Central memory CD4-positive, alpha-beta T cell (primary cell): ENCODE measurements at places on chromosomes 11 and 22.

- peak; percentile 8 for DNase-seq
Measured at GRCh38 chr11:36452236-36452940, 57.7 kb downstream of the TRAF6 start.

DNA sequence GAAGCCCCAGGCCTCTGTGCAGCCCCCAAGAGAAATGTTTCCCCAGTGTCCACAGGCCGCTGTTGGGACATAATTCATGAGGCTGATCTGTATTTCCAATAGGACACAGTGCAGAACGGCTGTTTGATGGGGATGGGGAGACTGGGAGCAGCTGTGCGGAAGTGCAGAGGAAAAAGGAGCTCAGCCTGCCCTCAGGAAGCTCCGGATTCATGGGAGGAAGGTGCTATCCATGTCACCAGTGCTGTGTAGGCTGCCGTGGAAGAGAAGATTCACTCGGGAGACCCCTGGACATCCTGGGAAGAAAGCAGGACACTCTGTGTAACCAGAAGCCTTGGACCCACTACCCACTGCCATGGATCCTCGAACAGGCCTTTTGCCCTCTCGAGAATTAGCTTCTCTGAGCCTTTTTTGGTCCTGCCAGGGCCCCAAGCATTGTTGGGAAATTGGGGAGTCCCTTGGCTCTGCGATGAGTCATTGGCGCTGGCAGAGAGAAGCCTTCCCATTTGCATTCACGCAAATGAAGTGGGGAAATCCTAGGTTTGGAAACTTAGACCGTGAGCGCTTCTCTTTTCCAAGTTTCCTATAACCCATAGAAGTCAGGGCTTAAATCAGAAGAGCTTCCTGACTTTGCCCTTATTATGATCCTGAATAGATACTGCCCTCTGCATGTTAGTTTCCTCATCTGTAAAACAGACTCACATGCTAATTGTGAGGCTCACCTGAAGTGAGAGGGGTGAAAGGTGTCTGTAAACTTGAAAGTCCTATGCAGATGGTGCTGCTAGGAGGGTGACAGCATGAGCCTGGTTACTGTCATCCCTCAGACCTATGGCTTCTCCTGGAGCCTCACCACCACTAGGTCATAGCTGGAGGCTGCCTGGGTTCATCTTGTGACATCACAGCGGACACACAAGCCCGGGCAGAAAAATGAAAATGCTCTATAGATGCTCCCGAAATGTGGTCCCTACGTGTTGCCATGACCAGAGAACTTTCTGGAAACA, 229.2 kb upstream of the B3GAT1 start:
- DNase-seq, result no peak

- no peak for DNase-seq
Measured at GRCh38 chr22:38835888-38836301, 7.9 kb downstream of the NPTXR start.

DNA sequence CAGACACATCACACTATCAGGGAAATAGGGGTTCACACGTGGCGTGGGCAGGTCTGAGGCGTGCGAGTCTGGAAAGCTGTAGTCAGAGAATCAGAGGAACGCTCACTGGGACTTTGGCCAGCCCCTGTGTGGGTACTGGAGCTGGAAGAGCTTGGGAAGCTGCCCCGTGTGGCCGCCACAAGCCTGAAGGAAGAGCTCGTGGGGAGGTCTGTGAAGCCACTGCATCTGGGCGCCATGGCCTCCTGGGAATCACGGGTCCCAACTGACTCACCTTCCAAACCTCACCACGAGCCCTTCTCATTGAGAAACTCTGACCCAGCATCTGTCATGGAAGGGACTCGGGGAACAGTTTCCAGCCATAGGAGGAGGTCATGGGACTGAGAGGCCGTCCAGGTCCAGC, 5.9 kb upstream of the MRGPRF start:
- no peak for DNase-seq

- DNase-seq, result no peak
Measured at GRCh38 chr11:95132956-95133355, 43.3 kb downstream of the ENDOD1 start.

DNA sequence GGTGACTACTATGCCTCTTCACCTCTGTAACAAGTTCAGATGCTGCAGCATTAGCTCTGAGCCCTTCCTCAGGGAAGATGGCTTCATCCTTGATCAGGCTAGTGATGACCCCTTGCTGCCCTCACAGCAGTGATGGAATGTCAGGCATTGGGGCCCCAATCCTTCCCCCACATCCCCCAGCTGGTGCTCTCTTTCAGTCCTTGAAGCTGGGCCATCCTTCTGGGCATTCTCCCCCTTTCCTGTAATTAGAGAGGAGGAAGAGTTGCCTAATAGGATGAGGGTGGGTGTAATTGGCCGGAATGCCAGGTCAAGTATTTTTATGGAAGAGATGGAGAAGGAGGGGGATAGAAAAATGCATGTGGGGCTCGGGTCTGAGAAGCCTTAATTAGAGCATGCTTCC, 62.6 kb downstream of the TRAF6 start:
- no peak for DNase-seq

GRCh38 chr11:71373791-71374454, 74.3 kb downstream of the DHCR7 start:
- no peak for DNase-seq

GRCh38 chr11:65204646-65205601, 23.2 kb downstream of the CAPN1 start:
- DNase-seq, result peak; percentile 24

DNA sequence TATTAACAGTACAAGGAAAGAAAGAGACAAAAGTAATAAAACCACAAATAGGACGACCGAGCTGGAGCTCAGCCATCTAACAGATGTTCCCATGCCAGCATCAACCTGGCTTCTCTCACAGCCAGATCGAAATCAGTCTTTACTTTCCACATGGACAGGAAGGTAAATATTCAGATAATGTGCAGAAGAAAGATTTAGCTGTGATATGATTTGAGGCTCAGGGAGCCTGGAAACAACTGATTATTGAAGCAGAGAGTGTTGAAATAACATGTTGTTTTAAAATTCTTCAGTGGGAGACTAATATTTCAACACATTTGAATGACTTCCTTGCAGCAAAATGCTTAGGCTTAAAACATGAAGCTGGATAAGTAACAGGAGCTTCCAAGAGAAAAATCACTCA, 546.8 kb downstream of the ETS1 start:
- DNase-seq, result no peak

DNA sequence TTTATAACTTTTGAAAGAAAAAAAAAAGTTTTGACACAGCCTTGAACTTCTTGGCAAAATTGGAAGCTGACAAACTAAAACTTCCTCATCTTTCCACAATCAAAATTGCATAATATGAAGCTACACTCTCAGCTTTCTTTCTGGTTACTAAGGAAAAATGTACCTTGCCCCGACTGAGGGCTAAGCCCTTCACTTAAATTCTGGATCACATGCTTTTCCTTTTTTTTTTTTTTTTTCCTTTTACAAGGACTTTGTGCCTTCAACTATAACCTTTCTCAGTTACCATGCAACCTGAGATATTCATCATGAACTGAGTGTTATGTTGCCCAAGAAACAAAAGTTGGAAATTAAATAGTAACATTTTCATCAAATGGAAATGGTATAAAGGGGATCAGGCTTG, 188.5 kb upstream of the CARD18 start:
- DNase-seq, result no peak

GRCh38 chr11:69525516-69526452, 44.3 kb downstream of the LINC01488 start:
- DNase-seq, result no peak

GRCh38 chr11:64865286-64866172, 12.9 kb downstream of the EHD1 start:
- DNase-seq, result no peak

- DNase-seq, result no peak
Measured at GRCh38 chr22:45631140-45631840, 40.3 kb upstream of the ATXN10 start.

GRCh38 chr11:1771273-1771672, 7.5 kb upstream of the CTSD start:
- DNase-seq, result no peak

- peak; percentile 32 for DNase-seq
Measured at GRCh38 chr11:833114-833791, 501 bp downstream of the CD151 start.

DNA sequence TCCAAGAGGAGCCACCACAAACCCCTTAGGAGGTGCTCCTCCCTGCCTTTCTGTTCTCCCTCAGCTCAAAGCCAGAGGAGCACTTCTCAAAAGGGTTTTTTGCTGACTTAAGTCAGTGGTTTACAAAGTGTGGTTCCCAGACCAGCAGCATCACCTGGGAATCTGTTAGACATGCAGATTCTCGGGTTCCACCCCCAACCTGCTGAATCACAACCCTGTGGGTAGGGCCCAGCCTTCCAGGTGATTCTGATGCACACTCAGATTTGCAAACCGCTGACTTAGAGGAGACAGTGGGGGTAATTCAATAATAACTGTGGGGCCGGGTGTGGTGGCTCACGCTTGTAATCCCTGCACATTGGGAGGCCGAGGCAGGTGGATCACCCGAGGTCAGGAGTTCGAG, 22.8 kb downstream of the CREB3L1 start:
- no peak for DNase-seq

- DNase-seq, result no peak
Measured at GRCh38 chr22:49769691-49770546, 57.8 kb downstream of the BRD1 start.

DNA sequence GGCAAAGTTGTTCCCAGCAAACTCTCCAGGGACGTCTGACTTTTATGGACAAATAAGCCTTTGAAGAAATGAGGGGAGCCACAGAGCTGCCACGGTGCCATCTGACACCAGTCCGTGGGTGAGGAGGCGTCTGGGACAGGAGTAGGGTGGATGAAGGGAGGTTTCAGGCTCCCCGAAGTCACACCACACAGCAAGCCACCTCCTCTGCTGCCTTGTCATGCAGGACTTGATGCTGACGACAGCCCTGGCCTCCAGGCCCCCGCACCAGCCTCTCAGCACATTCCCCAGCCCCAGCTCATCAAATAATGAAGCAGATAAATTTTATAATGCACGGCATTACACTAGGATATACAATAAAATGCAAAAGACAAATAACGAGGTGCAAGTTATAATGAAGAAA, 156.5 kb downstream of the CEP164 start:
- no peak for DNase-seq

- no peak for DNase-seq
Measured at GRCh38 chr11:79236541-79236971, 204.3 kb downstream of the TENM4 start.

DNA sequence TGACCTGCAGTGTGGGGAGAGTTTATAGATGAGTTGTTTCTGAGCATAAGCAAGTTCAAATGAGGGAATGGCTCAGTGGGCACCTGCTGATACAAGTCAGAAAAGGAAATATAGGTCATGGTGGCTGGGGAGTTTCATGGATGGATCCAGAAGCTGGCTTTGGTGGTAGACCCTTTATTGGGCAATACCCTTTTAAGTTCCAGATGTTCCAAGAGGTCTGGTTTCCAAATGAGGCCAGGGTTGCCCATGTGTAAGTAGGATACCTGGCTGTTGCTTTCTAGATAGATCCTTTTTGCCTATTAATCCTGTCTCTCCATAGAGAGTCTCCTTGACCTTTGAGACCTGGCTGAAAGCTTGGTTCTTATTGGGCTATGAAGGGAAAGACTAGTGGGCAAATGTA, 2.2 kb downstream of the STIM1 start:
- no peak for DNase-seq

DNA sequence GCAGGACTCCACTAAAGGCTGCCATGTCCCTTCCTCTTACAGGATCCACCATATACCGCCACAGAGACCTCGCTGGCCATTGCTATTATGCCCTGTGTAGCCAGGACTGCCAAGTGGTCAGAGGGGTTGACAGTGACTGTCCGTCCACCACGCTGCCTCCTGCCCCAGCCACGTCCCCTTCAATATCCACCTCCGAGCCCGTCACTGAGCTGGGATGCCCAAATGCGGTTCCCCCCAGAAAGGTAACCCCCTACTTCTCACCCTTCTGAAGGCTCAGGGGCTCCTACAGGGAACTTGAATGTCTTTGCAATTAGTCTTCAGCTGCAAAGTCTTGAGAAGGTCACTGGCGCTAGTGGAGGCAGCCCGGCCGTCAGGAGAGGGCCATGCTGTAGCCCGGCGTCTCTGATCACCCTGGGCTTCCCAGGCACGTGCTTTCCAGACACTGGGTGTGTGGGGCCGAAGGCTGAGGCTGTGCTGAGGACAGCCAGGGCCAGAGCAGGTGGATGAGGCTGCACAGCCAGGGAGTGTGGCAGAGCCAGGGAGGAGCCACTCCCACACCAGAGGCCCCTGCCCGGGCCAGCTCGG, 30.0 kb upstream of the MUC5B start:
- no peak for DNase-seq
